ENCODE measurements at places on chromosomes 7 and 10.

DNA sequence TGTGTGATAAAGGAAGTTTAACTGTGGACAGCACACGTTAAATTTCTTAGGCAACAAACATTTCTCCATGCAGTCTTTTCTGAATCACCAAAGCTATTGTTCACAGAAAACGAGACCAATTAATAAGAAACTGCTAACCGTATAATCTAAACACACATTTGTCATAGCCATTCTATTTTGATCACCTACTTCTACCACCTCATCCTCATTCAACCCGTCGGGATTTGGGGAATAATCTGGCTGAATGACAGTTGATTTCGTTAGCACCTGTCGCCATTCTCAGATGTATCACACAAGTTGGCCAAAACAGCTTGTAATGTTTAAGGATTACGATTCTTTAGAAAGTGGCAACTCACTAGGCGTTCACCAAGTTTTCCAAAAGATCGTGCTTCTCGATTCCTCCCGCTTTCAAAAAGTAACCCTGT, 1.2 kb downstream of the EZH2 start:
- DNase-seq = no peak

DNA sequence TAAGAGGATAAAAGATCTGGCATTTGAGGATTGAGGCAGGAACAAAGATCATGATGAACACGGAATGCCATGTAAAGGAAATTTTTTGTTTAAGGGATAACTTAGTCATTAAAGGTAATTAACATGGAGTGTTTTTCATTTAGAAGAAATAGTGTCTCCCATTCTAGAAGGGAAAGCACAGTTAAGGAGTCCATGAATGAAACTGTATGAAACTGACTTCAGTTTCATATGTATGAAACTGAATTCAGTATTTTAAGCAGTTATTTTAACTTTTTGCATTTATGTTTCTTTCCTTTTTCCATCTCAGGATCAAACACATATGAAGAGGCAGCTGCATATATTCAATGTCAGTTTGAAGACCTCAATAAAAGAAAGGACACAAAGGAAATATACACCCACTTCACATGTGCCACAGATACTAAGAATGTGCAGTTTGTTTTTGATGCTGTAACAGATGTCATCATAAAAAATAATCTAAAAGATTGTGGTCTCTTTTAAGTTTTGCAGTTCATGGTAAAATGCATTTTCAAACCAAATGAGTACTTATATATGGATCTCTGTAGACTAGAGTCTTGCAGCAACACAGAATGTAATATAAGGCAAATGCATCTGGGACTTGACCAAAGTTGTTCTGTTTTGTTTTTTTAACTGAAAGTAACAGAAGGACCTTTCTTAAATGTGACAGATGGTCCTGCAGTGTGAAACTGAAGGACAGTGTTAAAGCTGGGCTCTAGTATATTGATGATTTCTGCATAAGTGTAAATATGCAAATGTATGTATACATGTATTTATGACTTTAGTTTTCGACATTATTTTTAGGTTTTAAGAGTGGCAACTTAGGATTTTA, 82.6 kb downstream of the GNAI1 start:
- no peak for DNase-seq

DNA sequence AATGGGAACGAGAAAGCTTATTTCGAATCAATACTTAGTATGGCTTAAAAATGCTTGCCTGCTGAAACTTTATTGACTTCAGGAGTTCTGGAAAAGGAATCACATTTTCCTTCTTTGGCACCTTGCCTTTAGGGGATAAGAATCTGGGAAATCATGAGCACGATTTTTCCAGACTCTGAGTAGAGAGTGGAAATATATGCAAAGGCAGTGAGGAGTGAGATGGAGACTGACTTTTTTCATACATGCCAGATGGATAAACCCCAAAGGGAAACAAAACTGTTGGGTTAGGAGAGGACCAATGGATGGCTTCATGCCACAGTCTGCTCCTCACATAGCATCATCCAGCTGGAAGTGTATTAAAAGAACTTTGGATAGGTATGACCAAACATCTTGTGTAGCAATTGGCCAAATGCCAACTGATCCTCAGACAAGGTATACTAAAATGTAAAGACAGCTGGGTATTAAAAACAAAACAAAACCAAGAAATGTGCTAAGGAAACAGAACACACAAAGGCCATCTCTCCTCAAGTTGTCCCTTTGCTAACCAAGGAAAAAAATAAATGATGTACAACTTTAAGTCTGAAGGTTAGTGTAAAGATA, 1.7 kb downstream of the COL28A1 start:
- DNase-seq = no peak

- DNase-seq = no peak
Observed at GRCh38 chr7:46297515-46297914, 376.4 kb upstream of the IGFBP3 start.

- DNase-seq = no peak
Observed at GRCh38 chr7:141410353-141411000, 140.7 kb upstream of the AGK start.

GRCh38 chr10:119306514-119306951, 99.2 kb downstream of the GRK5 start:
- DNase-seq = peak; percentile 61

GRCh38 chr10:44965104-44965503, 5.5 kb downstream of the RASSF4 start:
- no peak for DNase-seq

DNA sequence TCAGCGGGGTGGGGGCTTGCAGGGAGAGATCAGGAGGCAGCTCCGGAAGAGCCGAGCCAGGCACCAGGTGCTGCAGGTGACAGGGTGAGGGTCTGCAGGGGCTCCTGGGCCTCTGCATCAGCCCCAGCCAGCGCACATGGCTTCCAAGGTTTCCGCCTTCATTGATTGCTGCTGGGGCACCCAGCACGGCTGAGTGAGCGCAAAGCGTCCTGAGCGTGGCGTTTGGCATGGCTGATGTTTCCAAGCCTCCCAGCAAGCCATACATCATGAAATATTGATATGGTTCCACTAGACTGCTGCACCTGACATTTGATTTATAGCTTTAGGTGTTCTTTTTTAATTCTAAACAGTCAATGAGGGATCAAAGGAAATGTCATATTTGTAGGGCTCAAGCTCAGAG, 259.0 kb downstream of the WDR37 start:
- DNase-seq = no peak

DNA sequence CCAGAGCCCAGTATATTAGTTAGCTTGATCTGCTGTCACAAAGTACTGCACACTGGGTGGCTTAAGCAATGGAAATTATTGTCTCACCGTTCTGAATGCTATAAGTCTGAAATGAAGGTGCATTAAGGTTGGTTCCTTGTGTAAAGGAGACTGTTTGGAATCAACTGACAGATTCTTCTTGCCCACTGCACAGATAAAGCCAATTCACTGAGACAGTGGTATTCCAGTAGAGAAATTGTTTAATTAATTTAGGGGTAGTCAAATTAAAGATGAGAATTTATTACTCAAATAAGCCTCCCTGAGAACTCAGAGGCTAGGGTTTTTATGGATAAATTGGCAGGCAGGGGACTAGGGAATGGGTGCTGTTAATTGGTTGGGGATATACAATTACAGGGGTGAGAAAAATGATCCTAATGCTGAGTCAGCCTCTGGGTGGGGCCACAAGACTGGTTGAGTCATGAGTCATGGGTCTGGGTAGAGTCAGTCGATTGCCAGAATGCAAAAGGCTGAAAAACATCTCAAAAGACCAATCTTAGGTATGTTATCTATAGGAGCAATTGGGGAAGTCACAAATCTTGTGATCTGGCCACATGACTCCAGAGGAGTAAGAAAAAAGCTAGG, 23.5 kb upstream of the SAMD9L start:
- DNase-seq = no peak

DNA sequence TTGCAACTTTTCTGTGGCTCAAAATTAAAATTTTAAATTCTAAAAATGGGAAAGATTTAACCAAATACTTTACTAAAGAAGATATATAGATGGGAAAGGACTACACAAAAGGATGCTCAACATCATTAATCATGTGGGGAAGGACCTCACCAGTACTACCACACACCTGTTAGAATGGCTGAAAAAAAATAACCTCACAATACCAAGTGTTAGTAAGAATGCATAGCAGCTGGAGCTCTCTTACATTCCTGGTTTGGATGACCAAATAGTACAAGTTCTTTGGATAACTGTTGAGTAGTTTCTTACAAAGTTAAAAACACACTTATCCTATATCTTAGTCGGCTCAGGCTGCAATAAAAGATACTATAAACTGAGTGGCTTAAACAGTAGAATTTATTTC, 33.9 kb downstream of the LIPJ start:
- no peak for DNase-seq

- no peak for DNase-seq
Observed at GRCh38 chr10:24201503-24202180, 7.3 kb upstream of the KIAA1217 start.

DNA sequence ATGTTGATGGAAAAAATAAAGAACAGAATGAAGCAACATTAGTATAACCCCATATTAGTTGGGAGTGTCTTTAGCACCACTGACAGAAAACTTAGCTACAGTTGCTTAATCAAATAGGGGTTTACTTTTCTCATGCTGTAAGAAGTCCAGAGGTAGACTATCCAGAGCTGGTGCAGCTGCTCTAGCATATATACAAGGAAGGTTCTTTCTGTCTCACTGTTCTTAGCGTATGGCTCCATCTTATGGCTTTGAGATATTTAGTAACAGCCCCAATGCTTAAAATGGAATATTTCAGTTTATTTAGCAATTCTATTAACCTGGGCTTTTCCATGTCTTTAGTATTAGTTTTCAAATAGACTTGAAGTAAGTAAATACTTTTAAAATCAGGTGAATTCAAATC, 15.2 kb upstream of the WNT2 start:
- no peak for DNase-seq

- DNase-seq = no peak
Observed at GRCh38 chr10:52631146-52631545, 141.4 kb downstream of the MBL2 start.

GRCh38 chr10:125038637-125039036, 96.7 kb downstream of the ZRANB1 start:
- no peak for DNase-seq

DNA sequence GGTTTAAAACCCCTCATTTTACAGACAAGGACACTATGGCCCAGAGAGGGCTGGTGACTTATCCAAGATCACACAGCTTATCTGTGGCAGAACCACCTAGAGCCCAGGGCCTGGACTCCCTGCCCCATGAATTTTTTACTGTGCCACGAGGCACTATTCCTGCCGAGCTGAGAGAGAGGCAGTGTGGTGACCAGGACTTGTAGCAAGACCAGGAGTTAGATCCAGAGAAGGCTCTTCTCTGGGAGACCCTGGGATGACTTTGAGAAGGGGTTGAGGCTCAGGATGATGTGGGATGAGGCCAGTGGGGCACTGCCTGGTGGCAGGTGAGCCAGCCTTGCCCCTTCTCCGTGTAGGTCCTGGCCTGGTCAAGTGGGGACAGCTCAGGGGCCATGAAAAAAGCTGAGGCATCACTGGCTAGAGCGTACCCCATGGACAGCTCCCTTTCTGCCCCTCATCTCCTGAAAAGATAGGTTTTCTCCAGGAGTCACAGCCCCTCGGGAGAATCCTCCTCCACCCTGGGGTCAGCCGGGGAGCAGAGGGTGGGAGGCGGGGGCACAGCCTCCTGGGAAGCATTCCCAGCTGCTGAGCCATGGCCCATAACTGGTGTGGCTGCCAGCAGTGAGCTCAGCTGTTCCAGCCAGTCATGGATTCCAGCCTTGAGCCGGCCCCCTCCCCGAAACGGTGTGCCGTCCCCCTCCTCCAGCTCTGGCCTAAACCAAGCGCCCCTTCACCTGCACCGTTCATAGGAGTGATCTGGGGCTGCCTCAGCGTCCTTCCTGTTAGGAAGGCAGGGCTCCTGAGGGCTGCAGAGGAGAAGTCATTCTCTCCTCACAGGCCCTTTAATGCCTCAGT, 5.8 kb downstream of the FLNC start:
- no peak for DNase-seq

GRCh38 chr7:118129041-118129795, 54.7 kb upstream of the LSM8 start:
- no peak for DNase-seq

DNA sequence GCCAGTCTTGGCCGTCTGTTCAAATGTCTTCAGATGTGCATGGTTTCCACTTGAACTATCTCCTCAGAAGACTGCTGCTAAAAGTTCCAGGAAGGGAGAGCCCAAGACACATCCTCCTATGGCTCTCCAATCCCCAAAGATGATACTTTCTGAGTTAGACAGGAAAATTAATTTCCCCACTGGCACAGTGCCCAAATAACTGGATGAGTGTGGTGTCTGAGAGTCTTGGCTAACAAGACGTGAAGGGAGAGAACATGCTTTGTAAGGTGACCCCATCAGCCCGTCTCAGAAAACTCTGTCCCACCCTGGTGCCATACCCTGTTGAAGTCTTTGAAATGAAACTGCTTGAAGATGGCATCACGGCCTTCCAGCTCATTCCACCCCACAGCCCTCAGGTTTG, 2.9 kb downstream of the PCBD1 start:
- no peak for DNase-seq

GRCh38 chr10:121981346-121981745, 6.3 kb upstream of the NSMCE4A start:
- no peak for DNase-seq

DNA sequence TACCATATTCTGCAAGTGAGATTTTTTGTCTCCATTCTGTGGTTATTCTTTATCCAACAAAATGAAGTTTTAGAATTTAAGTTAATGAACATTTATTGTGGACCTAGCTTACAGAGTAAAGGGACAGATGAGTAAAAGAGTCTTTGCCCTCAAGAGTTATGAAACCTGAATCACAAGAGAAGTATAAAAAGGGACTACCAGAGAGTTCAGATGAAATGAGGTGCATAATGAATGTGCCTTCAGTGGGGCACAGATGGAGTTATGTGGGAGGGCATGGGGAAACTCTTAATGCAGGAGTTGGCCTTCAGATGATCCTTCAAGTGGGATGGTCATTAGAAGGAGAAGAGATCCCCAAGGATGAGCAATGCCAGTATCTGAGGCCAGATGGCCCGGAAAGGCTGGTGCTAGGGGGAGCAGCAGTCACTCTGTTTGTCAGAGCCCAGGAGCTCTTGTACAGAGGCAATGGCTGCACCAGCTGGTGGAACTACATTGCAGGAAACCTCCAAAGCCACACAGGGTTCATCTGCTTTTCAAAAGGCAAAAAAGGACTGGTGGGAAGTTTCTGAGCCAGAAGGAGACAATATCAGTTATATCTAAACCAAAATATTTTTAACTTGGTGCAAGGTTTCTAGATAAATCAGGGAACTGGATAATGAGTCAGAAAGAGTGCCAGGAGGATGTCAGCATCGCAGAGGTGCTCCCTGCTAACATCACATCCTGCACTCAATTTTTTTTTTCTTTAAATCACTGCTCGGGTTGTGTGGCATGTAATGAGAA, 162.0 kb downstream of the KLF6 start:
- no peak for DNase-seq

GRCh38 chr10:59173414-59173813, 3.0 kb upstream of the PHYHIPL start:
- no peak for DNase-seq

GRCh38 chr7:88450874-88451273, 144.2 kb upstream of the STEAP4 start:
- DNase-seq = no peak

Data from activated CD4-positive, CD25-positive, alpha-beta regulatory T cell treated with anti-CD3 and anti-CD28 coated beads, Interleukin-2, amount 50 U/mL, for 72 hours (primary cell).